Posterior cingulate gyrus (tissue), 11 donors: ENCODE measurements at places on chromosomes 7 and 10.

DNA sequence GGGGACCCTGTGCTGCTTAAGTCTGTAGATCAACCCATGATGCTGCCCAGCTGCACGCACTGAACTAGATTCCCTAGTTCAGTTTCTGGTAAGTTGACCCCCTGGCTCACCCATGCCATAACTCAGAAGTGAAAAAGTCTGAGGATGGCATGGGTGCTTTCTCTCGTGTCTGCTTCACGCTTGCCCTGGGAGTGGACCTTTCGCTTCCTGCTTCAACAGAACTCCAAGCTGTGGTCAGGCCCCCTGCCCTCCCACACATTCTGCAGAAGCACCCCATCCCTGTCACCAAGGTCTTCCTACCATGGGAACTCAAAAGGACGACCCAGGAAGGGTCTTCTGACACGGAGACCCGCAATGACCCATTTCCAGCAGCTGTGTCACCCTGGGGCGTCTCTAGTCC is 39.9 kb downstream of the LRRC18 start:
- no peak for DNase-seq

DNA sequence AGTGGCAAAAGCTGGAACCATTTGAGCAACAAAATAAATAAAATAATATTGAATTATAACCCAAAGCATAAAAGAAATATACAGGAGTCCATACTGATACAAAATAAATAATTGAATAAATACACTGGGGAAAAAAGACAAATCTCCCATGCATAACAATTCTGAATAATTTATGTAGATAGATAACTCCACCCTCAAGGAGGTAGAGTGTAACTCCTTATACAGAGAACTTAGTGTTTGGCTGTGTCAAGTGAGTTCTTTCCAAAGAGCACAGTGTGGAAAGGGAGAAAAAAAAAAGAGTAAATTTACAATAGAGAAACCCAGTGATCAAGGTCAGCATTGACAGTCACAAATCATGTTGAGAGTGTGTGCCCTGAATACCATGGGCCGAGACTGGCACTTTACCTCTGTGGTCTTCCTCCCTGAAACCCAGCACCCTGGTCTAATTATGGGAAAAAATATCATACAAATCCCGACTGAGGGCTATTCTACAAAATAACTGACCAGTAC is 5.5 kb downstream of the PIK3AP1 start:
- no peak for DNase-seq

DNA sequence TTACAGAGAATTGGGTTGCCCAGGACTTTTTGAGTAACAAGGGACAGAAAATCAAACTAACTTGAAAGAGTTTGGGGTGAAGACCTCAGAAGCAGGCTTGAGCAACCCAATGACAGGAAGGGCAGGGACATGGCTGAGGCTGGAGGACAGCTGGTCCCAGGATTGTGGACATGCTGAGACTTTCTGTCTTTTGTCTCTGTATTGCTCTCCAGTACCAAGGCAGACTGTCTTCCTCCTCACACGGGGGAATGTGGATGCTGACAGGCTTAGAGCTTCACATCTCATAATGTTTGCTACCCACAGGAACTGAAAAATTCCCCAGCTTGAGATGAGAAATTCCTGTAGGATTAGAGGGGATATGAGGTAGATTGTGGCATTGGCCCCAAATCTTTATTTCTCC is 229.6 kb downstream of the PHF14 start:
- no peak for DNase-seq

- no peak for DNase-seq
Observed at GRCh38 chr7:45696476-45696875, 122.3 kb downstream of the ADCY1 start.

GRCh38 chr7:6504996-6505395 is 46.3 kb downstream of the GRID2IP start:
- DNase-seq = no peak

- DNase-seq = no peak
Observed at GRCh38 chr7:31710171-31710570, 23.2 kb downstream of the PPP1R17 start.

DNA sequence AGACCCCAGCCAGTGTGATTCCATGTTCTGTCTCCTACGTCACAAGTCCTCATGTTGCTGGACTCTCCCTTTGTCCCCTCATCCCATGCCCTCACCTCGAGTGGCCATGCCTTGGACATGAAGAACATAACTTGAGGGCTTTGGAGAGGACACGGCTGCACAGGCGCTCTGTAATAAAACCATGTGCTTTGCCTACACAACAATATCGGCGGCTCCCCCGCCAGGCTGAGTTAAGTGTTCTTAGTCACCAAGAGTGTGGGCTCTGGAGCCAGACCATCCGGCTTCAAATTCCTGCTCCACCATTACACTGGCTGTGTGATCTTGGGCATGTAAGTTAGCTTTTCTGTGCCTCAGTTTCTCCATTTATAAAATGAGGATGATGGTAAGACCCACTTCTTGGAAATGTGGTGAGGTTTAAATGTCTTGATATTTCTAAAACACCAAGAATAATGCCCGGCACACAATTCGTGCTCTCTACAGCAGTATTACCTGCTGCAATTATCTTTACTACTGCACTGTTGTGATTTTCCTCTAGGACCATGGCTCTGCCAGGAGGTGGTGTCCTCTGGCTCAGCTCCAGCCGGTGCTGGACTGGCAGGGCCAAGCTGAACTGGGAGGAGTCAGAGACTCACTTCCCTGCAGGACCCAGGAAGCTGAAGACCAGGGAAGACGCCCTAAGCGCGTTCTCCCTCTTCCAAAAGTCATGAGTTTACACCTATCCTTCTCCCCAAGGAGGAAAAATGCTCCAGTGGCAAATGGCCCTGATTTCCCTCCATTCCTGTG is 15.7 kb downstream of the SLIT1 start:
- DNase-seq = no peak

- no peak for DNase-seq
Observed at GRCh38 chr10:131071721-131072120, 239.8 kb downstream of the TCERG1L start.

- DNase-seq = no peak
Observed at GRCh38 chr10:15280462-15280861, 90.6 kb downstream of the FAM171A1 start.

DNA sequence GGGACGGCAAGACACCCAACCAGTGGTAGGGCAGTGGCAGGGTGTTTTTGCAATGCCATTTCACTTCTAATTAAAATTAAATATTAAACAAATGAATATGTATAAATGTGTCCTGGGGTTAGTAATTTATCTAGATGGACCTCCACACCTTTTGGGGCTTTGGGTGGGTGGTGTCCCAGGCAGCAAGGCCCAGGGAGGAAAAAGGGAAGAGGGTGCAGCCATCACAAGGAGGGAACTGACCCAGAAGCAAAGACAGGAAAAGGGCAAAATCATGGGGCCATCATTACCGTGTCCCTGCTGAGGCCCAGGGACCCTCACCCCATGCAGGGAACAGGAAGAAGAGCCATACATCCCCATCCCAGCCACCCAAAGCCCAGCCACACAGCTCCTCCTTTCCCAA is 204.6 kb downstream of the GRID1 start:
- no peak for DNase-seq

DNA sequence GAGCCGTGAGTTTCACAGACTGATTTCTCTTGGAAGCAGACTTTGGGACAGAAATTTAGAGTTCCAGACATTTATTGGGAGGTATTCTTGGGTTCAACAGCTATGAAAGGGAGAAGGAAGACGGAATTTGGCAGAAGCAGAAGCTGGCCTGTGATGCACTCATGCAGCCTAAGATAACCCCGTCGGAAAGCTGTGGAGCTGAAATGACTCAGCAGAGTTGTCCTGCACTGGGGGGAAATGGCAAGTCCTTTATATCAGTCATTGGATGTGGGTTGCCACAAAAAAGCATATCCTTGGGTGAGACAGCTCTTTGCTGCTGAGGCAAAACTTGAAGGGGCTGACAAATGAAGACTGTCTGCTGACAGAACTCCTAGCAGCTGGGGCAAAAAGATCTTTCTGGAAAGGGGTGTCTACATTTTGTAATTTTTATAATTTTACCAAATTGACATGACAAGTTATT is 11.5 kb upstream of the MICU1 start:
- DNase-seq = no peak

DNA sequence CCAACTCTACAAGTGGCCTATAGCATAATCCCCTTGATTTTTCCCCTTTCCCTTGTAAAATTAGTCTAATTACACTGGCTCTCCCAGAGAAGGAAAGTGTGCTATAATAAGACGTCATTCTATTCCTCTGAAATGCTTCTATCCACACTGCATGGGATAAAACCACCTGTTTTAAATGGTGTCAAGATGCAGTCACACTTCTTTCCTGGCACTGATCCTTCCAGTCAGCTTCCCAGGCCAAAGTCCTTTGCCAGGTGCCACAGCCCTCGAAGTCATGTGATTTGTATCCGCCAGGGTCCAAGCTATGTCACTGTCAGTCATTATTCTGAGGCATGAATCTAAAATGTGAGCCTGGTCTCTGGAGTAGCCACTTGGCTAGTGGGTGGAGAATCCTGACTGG is 169.0 kb upstream of the KIAA1217 start:
- DNase-seq = no peak

DNA sequence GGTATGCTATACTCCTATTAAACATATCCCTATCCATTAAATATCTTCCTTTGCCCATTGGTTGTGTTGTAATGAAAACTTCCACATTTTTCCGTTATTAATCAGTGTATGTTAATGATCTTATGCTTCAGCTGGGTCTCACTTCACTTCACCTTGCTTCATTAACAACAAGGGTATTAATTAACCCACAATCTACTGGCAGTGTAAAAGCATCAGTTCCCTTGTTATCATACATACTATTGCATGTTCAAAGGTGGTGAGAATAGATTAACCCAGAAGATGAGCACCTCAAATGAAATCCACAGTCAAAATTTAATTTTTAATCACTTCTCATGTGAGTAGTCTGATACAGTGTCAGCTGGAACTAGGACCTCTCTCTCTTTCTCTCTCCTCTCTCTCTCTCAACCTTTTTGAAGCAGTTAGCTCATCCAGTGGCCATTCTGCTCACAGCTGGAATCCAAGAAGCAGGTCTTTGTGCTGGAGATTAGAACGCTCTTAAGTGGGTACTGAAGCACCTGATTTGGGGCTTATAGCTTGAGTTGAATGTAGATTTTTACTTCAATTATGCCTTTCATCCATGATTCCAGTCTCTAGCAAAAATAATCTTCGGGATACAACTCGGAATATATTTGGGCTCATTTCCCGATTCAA is 172.3 kb downstream of the RAPGEF5 start:
- no peak for DNase-seq

GRCh38 chr10:50538555-50539398 is 85.0 kb downstream of the SGMS1 start:
- DNase-seq = peak; percentile 69

DNA sequence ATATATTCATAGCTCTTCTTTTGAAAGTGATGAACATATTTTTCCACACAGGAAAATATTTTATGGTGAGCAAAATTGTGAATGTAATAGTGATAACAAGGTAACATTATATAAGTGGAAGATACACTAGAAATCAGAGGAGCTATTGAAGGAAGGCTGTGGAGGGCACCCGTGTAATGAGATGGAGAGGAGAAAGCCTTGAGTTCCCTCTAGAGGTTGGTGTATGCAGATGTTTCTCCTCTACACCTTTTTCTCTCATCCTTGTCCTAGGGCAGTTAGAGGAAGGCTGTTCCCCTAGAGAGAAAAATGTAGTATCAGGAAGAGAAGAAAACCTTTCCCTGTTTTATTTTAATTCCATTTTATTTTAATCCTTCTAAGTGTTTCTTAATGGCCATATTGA is 54.6 kb upstream of the NRG3 start:
- no peak for DNase-seq

DNA sequence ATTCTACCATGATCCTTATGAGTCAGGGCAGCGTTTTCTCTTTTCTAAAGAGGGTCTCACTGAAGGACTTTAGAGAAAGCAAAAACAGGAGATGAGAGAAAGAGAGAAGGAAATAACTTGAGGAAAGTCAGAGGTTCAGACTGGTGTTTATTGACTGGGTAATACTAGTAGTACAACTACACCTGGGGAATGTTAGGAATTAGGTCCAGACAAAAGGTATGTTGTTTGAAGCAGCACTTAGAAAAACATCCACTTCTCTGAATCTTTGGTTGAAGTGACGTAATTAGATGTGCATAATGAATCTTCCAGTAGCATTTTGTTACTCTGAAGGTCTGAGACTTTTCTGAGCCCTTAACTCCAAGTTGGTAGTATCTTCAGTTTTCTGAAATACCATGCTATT is 380.3 kb upstream of the LRGUK start:
- DNase-seq = no peak

GRCh38 chr10:63573068-63573697 is 52.0 kb downstream of the REEP3 start:
- DNase-seq = no peak

DNA sequence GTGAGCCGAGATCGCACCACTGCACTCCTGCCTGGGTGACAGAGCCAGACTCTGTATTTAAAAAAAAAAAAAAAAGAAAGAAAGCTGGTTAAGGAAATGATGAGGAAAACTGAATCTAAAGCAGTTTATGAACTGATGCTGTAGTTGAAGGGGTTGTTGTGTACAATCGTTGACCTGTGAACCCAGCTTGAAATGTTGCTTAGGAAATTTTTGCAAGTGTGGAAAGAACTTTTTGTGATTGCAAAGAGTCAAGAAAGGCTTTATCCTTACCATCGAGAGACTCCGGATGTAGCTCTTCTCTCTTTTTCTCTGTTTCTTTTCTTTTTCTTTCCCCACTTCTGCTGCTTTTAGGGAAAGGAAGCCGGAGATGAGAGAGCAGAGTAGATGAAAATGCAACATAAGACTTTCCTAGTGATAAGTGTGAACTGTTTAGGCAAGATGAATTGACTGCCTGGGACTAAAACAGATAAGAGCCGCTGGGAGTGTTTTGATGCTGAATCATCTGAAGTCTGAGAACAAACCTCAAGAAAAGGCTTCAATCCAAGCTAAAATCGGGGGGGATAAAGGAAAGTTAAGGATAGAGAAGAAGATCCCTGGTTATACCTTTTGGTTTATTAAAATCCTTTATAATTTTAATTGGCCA is 69.0 kb downstream of the TAF3 start:
- no peak for DNase-seq

GRCh38 chr10:15877836-15878576 is 17.7 kb upstream of the MINDY3 start:
- no peak for DNase-seq

DNA sequence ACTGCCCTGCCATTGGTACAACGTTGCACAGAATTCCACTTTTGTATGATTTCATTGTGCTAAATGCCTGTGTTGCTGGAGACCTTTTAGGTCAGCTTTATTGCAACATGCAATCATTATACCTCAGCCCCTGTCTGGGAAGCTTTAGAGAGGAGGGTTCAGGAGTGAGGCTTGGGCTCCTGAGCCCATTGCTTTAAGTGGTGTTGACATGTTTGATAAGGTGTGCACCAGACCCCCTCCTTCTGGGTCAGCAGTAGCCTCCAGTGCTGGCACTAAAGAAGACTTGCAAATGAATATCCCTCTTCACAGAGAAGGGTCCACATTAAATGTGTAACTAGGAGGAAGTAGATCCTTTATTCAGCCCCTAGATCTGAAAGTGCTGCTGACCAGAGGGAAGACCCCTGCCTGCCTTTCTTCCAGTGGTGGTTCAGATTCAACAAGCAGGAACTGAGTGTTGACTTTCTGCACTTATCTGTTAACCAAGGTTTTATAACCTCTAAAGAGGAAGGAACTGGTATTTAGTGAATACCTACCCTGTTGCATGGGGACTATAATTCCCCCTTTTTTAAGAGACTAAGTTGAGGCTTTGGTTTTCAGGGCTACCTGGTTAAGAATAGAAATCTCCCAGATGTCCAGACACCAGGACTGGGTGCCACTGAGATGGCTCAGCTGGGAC is 369.4 kb upstream of the IGFBP3 start:
- no peak for DNase-seq
